Anterior cingulate cortex (tissue), 58 donors: ENCODE measurements at places on chromosomes 7 and 10.

DNA sequence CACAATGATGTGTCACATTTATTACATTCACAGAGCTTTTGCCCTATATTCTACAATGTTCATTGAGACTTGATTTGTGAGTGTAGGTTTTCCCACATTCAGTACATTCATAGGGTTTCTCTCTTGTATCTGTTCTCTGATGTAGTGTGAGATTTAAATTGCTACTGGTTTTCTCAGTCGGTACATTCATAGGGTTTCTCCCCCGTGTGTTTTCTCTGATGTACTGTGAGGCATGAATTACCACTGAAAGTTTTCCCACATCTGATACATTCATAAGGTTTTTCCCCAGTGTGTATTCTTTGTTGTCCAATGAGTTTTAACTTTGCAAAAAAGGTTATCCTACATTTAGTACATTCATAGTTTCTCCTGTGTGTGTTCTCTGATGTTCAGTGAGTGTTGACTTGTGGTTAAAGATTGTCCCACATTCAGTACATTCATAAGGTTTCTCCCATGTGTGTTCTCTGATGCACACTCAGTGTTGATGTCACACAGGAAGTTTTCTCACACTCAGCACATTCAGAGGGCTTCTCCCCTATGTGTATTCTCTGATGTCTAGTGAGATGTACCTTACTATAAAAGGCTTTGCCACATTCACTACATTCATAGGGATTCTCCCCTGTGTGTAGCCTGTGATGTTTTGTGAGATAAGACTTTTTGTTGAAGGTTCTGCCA lies 63.0 kb downstream of the ZNF248 start:
- no peak for DNase-seq

DNA sequence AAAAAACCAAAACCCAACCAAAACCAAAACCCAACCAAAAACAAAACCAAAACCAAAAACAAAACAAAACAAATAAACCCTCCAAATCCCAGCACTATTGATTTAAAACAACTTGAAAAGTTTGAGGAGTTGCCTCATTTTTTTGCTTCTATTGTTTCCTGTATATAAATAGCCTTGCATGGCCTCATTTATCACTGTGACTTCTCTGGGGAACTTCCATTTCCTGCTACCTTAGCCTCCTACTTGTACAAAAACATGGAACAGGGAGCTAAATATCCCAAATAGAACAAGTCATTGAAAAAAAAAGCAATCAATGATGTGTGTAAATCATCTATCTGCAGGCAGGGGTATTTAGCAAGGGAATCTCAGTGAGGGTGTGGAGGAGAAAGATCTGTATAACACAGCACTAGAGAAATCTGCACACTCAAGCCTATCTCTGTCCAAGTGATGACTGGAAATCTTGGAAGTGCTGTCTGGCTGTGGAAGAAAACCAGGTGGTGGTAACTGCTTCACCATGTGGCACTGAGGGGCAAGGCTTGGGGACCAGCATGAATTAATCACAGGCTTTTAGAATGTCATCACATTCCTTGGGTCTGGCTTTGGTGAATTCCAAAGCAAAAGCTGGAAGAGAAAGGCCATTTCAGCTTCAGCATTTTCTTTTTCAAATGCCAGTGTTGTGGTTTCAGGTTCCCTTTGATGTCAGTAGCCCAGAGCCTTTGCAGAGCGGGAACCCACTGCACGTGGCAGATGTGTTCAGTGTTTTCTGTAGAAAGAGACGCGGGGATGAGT lies 349.5 kb upstream of the ZNF32 start:
- no peak for DNase-seq

DNA sequence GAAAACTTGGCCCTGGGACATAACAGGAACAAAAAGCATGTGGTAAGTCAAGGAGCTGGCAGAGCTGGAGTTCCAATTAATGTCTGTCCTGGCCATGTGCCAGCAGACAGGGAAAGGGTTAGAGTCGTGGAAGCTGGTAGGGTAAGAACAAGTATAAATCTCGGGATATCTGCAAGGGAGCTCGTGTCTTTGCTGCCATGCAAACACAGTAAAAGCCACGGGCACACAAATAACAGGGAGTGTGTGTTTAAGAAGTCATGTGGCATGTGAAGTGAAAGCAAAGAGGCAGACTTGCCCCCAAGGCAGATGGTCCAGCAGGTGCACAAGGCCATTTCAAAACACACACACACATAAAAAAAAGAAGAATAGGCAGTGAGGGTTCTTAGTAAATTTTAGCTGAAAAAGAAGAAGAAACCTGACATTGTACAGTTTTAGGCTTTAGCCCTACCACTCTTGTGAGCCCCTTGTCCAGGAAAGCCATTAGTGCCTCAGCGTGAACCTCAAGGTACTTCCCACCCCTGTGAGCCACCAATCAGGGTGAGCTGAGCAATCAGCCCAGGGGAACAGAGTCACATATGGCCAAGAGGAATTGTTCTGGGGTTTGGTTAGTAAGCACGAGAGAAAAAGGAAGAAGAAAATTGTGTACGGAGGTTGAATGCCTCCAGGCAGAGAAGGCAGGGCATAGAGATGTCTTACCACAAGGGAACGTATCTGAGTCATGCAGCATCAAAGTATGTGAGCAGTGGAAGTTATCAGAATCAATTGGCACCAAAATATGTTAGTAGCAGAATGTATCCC lies 32.8 kb upstream of the ARHGAP12 start:
- DNase-seq = no peak

DNA sequence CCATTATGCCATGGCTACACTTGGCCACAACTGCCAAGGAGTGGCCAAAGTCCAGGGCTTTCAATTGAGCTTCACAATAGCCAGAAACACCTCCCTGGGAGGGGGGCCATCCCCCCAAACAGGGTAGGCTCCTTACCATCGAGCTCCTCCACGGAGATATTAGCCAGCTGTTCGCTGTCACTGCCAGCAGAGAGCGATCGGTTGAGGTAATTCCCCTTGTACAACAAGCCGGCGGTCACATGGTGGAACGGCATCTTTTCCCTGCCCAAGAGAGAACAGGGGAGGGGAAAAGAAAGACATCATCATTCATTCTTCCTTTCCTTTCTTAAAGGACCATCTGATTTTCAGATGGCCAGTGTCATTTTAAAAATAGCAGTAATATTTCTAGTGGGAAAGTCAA lies 133.6 kb downstream of the CALN1 start:
- no peak for DNase-seq
